ENCODE measurements at places on chromosomes 3 and 15.

GRCh38 chr3:183815563-183815940, 9.8 kb downstream of the MAP6D1 start:
- no peak for DNase-seq

- no peak for DNase-seq
These were observed 12.4 kb downstream of the CISH start for GRCh38 chr3:50599115-50599715.

DNA sequence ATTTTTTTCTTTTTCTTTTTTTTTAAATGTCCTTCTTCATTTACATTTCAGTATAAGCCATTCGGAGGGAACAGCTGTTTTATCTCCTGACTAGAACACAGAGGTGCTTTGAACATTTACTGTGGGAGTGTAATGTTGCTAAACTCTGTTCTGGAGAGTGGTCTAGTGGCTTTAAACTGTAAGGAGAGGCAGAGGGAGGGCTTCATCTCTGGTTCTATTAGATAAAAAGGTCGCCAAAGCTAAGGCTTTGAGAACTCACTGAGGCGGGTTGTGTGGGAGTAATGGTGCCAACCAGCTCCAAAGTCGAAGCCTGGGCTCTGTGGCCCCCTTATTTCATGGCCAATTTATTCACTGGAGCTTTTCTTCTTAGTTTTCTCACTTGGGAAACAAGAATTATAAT, 133.2 kb downstream of the ANXA2 start:
- DNase-seq: no peak

- DNase-seq: no peak
These were observed 349.2 kb upstream of the CCDC54 start for GRCh38 chr3:107028086-107028485.

DNA sequence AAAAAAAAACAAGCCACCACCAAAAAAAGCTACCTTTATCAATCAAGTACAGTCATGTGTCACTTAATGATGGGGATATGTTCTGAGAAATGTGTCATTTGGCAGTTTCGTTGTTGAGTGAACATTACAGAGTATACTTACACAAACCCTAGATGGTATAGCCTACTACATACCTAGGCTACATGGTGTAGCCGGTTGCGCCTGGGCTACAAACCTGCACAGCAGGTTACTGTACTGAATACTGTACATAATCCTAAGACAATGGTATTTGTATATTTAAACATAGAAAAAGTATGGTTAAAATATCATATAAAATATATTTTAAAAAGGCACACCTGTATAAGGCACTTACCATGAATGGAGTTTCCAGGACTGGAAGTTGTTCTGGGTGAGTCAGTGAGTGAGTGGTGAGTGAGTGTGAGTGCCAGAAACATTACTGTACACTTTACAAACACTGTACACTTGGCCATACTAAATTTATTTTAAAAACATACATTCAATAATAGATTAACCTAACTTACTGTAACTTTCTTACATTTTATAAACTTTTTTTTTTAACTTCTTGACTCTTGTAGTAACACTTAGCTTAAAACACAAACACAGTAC, 25.9 kb upstream of the JMJD7 start:
- DNase-seq: no peak

DNA sequence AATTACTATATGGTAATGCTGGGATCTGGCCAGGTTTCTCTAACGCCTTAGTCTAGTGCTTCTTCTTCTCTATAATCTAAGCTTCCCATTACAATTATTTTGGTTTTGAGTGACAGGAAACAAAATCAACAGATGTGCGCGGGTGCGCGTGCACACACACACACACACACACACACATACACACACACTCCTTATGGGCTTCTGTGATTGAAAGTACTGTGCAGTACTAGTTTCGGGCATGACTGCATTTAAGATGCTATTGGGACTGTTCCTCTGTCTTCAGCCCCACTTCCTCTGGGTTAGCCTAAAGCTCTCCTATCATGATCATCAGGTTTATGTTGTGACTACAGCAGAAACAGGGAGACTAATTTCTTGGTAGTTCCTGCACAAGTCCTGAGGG, 32.2 kb downstream of the EPHB1 start:
- DNase-seq: no peak

DNA sequence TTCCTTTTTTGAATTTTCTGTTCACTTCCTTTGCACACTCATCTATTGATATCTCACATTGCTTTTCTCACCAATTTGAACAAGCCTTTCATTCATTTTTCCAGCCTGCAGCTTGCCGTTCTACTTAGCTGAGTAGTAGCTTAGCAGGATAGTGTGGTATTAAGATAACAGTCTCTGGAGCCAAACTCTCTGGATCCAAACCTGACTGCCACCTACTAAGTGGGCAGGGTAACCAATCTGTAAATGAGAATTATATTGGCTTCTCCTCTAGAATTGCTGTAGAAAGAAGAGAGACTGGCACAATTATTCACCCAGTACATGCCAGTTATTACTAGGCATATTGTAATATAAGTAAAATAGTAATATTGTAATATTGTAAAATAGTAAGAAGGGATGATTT, 40.5 kb downstream of the AQP9 start:
- no peak for DNase-seq

DNA sequence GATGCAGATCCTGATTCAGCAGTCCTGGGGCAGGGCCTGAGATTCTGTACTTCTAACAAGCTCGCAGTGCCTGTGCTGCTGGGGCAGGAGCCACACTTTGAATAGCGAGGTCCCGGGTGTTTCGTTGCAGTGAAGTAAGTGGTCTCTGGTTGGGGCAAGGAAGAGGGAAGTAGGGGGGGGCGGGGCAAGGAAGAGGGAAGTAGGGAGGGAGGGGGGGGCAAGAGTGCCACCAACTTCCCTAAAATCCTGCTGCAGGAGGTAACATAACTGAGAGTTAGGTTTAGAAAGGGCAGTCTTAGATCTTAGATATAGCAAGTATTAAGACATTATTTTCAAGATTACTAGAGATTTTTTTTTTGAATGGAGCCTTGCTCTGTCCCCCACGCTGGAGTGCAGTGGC, 35.5 kb downstream of the CRTAP start:
- no peak for DNase-seq

DNA sequence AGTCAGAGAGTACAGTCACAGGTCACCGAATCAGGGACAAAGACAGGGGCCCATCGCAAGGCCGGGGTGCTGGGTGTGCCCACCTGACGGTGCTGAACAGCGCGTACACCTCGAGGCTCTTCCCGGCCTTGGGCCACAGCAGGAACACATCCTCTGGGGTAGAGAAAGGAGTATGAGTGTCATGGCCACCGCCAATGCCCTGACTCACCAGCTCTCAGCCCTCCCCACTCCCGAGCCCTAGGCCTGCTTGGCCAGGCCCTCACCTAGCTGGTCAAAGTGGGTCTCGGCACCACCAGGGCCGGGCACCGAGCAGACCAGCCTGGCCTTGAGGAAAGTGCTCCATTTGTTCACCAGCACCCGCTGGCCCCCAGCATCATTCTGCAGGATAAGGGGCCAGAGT, 4.2 kb downstream of the SEMA3G start:
- no peak for DNase-seq

GRCh38 chr3:39783680-39784079, 25.7 kb upstream of the MYRIP start:
- DNase-seq: no peak

DNA sequence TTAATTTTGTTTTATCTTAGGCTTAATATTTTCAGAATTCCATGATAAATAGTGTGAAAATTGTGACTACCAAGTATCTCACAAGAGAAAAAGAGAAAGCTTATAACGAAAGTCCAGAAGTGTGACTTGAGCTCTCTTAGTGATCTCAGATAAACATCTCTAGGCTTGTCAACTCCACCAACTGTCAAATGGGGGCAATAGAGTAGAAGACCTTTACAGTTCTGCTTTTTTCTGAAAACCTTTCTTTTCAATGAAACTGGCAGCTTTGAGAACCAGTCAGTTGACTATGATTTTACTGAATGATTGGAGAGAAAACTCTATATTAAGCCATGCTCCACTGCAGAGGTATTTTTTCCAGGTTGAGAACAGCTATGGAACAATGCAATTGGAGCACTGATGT, 119.2 kb upstream of the TP63 start:
- no peak for DNase-seq

- no peak for DNase-seq
These were observed at the start of gene CMTM7 for GRCh38 chr3:32391643-32392535. CMTM7 (plus strand) TSS chr3:32391853; CDS start chr3:32391907, 54 bp downstream.

- DNase-seq: no peak
These were observed 64.9 kb upstream of the SUCLG2 start for GRCh38 chr3:67719333-67719732.

GRCh38 chr15:41513506-41514227, at the start of gene LTK:
LTK (minus strand) TSS chr15:41513827; CDS start chr15:41513709, 118 bp downstream.
- no peak for DNase-seq

DNA sequence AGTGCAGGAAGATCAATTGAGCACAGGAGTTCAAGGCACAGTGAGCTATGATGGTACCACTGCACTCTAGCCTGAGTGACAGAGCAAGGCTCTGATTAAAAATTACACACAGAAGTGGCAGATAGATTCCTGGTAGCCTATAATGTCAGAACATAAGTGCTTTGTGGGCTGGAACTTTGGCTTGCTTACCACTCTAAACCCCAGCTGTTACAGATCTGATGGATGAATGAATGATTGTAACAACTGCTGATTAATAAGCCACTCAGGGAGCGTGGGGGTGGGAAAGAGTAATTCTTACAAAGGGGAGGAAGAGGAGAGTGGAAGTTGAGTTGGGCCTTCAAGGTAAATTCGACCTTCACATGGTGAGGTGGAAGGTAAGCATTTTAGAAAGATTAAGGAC, 40.9 kb upstream of the PTPN23 start:
- no peak for DNase-seq

DNA sequence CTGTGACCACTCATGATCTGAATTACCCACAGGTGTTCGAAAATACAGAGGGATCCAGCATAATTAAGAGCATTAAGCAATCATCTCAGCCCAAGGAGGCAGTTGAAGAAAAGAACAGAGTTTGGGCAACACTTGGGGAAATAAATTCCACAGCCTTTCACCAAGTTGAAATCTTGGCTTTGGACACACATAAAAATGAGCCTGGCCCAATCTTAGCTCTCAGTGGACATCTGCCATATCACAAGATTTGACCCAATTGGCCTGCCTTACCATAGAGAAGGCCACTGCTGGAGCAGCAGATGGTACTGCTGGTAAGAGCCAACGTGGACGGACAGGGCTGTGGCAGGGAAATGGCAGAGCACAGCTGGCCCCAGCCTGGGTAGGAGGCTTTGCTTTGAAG, 13.0 kb downstream of the FOXP1 start:
- DNase-seq: no peak

DNA sequence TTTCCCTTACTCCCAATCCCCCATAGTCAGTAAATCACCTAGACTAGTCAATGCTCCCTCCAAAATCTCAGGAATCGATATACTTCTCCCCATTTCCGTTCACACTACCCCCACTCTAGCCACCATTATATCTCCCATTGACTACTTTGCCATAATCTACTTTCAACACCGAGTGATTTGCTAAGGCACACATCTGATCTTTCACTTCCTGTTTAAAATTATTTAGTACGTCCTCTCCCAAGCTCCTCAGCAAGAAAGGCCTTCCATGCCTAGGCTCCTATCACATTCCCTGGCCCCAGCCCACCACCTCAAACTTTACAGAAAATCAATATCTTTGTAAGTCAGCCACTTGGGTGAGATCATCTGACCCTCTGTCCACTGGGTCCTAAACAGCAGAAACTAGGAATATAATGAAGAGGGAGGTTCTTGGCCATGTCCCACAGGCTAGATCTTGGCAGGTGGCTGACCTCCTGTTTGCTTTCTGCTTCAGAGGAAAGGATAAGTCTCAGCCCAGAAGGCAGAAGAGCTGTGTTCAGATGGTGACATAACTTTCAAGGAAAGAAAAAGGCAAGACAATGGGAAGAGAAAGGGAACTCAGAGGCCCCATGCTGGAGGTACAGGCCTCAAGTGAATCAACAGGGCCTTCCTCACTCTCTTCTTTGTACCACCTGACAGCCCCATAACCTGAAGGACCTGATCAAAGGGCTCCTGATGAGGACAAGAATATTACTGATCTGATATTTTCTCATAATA, 103.0 kb downstream of the RPL22L1 start:
- no peak for DNase-seq

DNA sequence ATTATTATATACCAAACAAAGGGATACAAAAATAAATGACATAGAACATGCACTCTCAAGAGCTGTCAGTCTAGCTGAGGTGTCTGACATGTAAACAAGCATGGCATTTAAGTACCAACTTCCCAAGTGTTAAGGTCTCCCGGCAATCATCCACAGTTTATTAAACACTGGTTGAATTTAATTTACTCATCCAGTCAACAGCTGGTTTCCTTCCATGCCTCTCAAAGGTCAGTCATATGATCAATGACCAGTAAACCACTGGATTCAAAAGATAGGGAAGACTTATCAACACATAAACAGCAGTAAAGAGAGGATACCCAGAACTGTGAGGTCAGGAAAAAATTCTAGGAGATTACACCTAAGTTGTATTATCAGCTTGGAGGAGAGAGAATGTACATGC, 80.4 kb downstream of the ADAM10 start:
- no peak for DNase-seq

GRCh38 chr15:65115086-65115485, at the start of gene UBAP1L:
UBAP1L (minus strand) TSS chr15:65115200; CDS start chr15:65106215, 8,985 bp downstream.
- no peak for DNase-seq
